ENCODE measurements at places on chromosomes 5 and 9. TPM values are rescaled to one million over a fixed set of nuclear protein-coding genes. Genes with fewer than 3 reads are reported as not detected.

Gene CDHR2
- not detected for polyA plus RNA-seq

Gene STC2
- not detected for polyA plus RNA-seq

GRCh38 chr9:103483471-103484096 is 488.5 kb downstream of the CYLC2 start:
- DNase-seq = no peak

GRCh38 chr9:124376329-124376728 is 38.9 kb downstream of the PSMB7 start:
- DNase-seq = no peak

- DNase-seq = no peak
Observed at GRCh38 chr9:22043928-22044327, 34.8 kb upstream of the CDKN2B start.

Gene IL33
- not detected for polyA plus RNA-seq

- DNase-seq = no peak
Observed at GRCh38 chr5:24268482-24269056, 376.2 kb downstream of the CDH10 start.

DNA sequence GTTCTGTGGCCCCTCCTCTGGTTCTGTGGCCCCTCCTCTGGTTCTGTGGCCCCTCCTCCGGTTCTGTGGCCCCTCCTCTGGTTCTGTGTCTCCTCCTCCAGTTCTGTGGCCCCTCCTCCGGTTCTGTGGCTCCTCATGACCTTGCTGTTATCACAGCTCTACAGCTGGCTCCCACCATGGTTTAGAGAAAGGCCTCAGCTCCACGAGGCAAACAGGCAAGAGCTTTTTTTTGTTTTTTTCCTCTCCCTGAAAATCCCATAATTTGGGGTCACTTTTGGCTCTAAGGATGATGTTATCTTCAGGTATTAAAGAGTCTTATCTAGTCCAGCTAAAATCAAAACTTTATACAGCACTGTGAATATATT is 31.8 kb downstream of the C5orf15 start:
- DNase-seq = no peak

DNA sequence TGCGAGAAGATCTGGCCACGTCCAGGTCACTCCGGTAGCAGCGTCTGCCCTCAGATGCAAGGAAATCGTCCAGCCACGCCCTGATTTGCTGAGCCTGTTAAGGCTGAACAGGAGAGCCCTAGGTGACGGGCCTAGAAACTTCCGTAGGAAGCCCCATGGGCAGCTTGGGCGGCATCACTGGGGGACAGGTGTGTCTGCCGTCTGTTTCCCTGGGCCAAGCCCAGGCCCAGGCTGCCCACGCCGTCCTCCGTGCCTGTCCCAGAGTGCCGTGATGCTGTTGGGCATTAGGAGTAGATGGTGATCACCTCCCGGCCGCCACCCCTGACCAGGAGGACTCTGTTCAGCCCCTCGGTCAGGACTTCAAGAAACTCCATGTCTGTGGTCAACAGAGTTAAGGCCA is 43.5 kb downstream of the NKD2 start:
- DNase-seq = no peak

DNA sequence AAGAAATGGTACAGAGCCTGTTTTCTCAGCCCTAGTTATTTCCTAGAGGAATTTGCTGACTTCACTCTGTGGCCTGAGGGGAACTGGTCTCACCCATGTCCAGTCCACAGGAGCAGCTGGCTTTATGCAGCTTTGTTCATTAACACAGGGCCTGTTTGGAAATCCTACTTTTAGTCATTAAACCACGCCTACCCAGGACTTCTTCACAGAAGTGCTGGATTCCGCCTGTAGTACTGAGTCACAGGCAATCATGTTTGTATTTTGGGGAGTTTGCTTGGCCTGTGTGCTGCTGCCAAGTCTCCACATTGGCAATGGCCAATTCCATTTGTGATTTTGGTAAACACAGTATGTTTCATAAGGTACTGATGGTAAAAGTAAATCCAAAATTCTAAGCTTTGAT is 52.8 kb downstream of the CTNND2 start:
- DNase-seq = no peak

DNA sequence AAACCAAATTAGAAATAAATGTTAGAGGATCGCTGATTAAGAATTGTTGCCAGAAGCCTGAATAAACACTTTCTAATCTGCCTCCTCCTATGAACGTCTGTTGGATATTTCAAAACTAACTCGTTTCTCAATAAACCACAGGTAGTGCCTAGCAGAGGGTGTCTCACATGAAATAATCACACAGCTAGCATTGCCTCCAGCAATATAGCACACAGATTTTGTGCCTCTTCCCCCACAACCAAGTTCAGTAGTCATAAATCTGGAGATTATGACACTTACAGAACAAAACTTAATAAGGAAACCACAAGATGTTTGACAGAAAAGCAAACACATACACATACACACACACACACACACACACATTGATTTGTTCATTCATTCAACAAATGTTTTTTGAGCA is 173.2 kb upstream of the CDH10 start:
- DNase-seq = no peak

DNA sequence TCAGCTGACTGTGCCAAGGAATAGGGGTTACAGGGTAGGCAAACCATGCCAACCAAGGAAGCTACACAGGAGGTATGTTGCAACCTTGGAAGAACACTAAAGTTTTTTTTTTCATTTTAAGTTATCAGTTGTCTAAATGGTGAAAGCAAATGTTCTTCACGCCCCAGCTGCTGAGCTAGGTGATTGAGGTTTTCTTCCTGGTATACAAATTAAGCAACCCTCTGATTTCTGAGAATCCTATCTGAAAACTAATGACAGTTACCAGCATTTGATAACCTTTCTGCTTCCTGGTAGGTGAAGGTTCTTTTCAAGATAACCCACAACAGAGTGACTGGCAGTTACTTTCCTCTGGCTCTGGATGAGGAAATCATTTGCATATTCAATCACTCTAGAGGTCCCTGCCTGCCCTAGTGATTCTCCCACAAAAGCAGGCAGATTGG is 194.9 kb downstream of the ATP10B start:
- DNase-seq = no peak

DNA sequence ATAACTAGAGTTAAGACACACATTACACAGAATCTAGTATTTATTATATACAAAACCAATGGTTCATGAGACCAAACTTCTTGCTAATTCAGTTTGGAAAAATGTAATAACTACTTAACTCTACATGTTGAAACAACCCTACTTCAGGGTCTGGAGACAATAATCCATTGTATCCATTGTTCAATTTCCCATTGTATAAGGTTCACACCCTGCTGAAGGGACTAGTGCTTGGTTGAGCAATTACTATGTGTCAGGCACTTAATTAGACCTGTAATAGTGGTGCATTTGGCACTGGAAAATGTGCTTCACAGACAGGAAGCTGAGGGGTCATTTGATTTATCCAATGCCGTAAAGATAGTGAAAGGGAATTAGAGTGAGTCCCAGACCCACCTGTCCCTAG is 114.3 kb upstream of the PAPPA start:
- DNase-seq = no peak

- DNase-seq = no peak
Observed at GRCh38 chr5:133401731-133402347, 210.5 kb downstream of the FSTL4 start.

DNA sequence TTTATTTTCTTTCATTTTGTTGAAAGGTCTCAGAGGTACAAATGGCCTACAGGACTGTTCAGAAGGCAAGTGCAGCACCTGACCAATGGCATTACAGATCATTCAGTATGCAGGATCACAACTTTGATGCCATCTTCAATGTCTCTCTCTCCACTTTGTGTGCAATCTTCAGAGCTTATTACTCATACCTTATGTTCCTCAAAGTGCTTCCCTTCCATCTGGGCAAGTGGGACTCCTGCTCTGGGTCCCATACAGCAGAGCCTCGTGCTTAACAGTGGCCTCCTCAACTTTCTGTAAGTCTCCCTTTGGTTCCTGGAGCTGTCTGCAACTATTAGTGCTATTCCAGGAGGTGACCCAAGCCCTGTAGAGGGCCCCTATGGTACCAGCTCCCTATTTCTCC is 358.4 kb upstream of the RPS23 start:
- DNase-seq = no peak

DNA sequence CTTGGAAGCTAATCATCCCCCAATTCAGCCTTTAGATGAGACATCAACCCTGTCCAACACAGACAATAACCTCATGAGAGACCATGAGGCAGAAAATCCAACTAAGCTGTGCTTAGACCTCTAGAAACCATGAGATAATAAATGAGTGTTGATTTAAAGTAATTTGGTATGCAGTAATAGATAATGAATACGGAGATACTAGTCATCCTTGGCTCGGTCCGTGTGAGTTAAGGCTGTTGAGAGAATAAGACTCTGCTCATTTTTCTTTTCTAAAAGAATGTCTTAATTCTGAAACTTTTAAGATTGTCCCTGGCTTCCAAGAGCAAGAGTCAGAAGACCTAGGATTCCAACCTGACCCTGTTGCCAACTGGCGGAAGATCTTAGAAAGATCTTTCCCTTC is 6.1 kb downstream of the TNC start:
- DNase-seq = no peak

GRCh38 chr9:35748858-35749514 is at the start of the genes GBA2 and RGP1:
GBA2 (minus strand) TSS chr9:35749228; CDS start chr9:35748704, 524 bp downstream.
RGP1 (plus strand) TSS chr9:35749287; CDS start chr9:35749756, 469 bp downstream.
- peak; percentile 62 for DNase-seq

DNA sequence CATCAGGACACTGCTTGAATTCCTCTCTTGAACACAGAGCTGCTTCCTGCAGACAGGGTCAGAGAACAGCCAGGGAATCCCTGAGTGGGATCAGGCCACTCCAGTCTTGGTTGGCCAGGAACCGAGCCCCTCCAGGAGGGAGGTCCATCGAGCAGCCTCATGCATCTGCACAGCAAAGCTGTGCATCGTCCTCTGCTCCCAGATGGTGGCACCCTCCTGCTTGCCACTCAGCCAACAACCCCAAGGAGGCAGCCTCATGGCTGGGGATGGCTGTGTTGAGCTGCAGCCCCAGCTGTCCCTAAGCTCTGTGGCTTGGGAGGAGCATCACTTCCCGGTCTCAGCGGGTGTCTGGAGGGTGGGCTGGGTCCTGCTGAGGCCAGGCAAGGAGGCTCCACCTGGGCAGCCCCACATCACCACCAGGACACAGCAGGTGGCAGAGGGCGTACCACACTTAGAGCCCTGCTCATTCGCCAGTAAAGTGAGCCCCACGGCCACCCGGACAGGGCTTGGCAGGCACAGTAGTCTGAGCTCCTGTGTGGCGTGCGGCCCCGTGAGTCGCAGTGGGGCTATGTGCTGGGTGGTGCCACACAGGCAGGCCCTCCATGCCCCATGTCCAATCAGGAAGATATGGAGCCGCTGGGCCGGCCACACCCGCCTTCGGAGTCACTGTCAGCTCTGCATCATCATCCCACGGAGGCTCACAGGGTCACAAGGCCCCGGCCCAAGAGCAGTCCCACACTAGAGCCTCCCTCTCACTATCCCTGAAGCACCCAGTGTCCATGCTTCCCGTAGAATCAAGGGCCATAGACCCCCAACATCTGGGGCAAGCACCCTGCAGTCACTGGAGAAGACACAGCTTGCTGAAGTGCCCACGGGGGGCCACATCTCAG is 11.9 kb downstream of the LPCAT1 start:
- no peak for DNase-seq

DNA sequence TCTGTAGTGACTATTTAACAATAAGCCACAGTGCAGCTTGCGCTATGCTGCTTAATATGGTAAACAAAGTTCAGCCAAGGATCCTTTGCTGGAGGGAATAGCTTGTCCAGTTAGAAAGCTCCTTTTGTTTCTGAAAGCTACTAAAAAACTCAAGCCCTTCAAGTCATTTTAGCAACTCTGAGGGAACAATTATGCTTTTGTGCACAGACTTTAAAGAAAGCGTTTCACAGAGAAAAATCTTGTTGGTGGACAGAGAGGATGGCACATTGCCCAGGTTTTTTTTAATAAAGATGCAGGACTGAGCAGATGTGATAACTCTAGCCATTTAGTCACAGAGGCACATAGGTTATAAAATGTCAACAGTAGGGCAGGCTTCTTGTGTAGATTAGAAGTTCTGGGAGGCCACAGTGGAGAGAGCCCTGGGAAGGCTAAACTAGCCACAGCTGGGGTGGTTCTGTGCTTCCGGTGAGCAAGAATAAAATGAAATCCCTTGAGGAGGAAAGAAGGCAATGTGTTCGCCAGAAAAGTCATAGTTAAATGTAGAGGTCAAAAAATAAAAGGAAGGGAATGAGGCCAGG is 63.4 kb downstream of the ALDH7A1 start:
- no peak for DNase-seq

DNA sequence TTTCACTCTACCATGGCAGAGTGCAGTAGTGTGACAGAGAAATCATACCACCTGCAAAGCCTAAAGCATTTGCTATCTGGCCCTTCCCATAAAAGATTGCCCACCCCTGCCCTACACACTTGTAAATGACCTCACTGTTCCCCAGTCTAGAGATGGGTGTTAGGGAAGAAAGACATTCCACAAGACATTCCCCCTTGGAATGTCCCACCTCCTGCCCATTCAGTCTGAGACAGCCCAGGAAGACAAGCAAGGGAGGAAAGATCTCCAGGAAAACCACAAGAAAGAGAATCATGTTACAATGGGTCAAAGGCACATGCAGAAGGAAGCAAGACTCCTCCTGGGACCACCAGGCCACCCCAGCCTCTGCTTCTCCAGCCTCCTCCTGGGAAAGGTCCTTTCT is 230.0 kb downstream of the AGTPBP1 start:
- DNase-seq = no peak

Gene PCDHA7
- not detected for polyA plus RNA-seq

Gene KLF4
- polyA plus RNA-seq = 962 TPM

Gene HOMER1
- 0.04 TPM for polyA plus RNA-seq

Gene SHISAL2B
- polyA plus RNA-seq = not detected

GRCh38 chr5:8824371-8824770 is 721.5 kb downstream of the SEMA5A start:
- DNase-seq = no peak

Gene ZNF366
- 0.94 TPM for polyA plus RNA-seq

Gene TMC1
- 0.55 TPM for polyA plus RNA-seq

- DNase-seq = no peak
Observed at GRCh38 chr9:135822374-135822755, 85.0 kb downstream of the CAMSAP1 start.

DNA sequence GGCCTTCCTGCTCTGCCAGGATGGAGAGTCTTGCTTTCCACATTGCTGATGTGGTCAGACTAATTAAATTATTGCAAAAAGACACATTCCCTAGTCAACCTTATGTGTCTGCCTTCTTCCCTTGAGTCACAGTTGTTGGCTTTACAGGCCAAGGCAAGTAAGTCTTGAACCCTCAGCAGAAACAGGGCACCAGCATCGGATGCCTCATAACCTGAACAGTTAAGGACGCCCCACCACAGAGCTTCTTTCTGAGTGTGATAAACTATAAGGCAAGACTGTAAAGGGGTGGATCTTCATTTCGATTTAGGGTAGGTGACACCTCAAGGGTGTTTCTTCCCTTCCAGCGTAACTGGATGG is 670 bp upstream of the KIF2A start:
- no peak for DNase-seq

Gene FBLL1
- polyA plus RNA-seq = 0.08 TPM

Gene SET
- polyA plus RNA-seq = 124 TPM

- no peak for DNase-seq
Observed at GRCh38 chr5:64690417-64691151, at the start of gene SHISAL2B. SHISAL2B (plus strand) TSS chr5:64690503; CDS start chr5:64690624, 121 bp downstream.

Gene ADRB2
- polyA plus RNA-seq = 10.9 TPM

- DNase-seq = no peak
Observed at GRCh38 chr5:118311103-118311819, 677.1 kb downstream of the DTWD2 start.

GRCh38 chr9:127913682-127914081 is 3.2 kb downstream of the ST6GALNAC4 start:
- no peak for DNase-seq
